ENCODE measurements at places on chromosomes 2 and 18.

GRCh38 chr2:10507106-10507505 is 59.0 kb upstream of the ODC1 start:
- DNase-seq, result no peak

DNA sequence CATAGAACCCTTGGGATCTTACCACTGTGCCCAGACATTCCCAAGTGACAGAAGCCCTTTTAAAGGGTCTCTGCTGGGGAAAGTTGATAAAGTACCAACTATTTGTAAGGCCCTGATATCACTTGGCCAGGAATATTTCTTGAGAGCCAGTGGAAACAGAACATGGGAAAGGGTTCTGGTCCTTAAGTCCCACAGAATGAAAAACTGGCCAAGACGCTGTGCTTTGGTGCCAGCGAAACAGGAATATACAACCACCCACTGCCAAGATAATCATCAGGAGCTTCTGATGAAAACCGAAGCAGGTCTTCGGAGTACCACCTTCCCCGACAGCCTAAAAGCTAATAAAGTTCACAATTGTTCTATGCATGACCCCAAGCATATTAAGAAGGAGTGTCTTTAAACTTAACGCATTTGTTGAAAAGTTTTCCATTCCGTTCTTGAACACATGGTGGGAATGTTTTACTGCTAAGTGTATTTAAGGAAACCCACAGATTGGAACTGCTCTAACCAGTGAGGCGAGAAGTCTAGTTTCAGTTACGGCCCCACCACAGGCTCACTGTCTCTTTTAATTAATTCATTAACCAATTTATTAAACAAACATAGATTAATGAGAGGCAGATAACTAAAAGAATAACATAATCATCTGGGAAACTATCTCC is 152.6 kb downstream of the ANKRD44 start:
- no peak for DNase-seq

GRCh38 chr18:63402246-63403162 is 19.8 kb downstream of the VPS4B start:
- DNase-seq, result no peak

GRCh38 chr2:110852541-110853263 is 120.3 kb downstream of the ACOXL start:
- DNase-seq, result no peak

DNA sequence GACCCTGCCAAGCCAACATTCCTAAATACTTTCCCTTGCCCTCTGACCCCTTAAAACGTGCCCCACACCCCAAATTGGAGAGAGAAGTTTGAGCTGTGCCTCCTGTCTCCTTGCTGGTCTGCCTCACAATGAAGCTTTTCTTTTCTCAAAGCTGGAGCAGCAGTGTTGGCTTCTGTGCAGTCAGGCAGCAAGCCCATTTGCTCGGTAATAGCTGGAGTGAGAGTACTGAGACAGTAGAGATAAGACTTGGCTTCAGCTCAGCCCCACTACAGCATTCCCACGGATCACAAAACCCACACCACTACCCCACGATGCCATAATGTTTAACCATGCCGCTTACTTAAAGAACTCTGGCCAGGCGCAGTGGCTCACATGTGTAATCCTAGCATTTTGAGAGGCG is 73.0 kb downstream of the NCAPH start:
- DNase-seq, result peak; percentile 54

DNA sequence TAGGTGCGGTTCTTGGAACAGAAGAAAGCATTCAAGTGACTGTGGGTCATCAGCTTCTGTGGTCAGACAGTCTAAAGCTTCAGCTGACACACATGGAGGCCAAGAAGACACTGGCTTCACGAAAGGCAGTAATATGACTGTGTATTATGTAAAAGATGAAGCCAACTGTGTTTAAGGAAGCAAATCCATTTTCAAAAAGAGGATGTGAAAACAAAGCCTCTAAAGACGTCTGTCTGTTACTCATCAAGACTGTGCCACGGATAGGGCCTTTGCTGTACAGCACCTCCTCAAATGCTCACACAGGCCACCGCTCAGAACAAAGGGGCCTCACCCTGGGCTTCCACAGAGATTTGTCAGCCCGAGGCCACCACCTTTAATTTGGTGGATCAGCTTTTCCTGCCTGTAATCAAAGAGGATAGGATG is 21.1 kb upstream of the TMEM163 start:
- DNase-seq, result no peak

GRCh38 chr18:58902961-58903360 is 38.3 kb downstream of the ZNF532 start:
- no peak for DNase-seq

- no peak for DNase-seq
Measured at GRCh38 chr18:46253498-46253897, 149.3 kb downstream of the HAUS1 start.

DNA sequence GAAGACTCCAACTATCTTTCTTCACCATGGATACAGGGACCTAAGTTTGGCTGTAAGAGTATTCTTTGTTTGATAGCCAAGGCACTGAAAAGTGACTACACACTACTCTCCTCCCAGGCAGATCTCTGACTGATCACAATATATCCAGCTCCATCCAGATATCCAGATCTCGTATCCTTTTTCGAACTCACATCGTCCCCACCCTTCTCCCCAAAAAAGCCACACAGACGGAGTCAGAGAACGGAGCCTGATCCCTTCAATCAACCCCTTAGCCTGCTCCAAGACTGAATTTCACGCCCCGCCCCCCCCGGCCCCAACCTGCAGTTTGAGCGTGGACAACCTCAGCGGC is 533 bp downstream of the DHX57 start:
- DNase-seq, result no peak

- no peak for DNase-seq
Measured at GRCh38 chr18:78796693-78797455, 182.7 kb upstream of the SALL3 start.

DNA sequence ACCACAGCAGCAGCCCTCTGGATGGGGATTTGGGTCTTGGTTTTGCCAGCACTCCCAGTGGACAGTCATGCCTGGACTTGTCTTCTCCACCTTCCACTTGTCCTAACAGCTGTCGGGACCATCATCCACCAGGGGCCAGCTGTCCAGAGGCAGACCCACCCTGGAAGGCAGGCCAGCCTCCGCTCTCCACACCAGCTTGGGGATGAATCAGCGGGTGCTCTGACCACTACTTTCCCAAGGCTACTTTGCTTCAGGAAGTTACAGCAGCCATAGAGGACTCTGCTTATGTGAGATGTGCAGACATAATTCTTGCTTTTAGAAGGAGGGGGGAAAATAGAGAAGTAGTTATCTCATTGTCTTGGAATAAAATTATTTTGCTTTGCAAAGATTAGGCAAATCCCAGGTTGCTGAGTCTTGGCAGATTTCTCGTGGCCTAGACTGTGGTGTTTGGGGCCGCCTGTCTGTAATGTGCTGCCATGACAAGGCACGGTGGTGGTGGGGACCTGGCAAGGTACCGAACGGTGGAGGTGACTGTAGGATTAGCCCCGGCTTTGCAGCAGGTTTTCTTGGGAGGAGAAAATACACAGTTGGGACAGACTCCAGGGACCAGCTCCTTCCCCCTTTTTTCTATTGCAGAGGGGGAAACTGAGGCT is 148.7 kb downstream of the AGAP1 start:
- DNase-seq, result no peak

DNA sequence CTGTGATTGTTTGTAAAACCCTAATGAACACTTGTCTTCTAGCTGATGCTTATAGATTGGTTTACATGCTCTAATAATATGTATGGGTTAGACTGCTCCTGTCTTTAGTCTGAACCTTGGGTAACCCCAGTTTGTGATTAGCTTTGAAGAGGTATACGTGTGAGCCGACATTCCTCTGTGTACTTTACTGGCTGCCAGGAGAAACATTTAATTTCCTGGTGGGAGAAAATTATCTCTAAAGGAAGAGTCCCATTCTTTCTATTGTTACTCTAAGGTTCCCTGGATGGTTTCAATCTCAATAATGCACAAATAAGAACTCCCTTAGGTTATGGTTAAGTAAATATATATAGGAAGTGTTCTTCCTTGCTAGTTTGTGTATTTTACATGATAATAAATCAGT is 143.6 kb upstream of the ZSWIM2 start:
- DNase-seq, result no peak

GRCh38 chr2:102094917-102095316 is 47.6 kb upstream of the IL1R1 start:
- no peak for DNase-seq

DNA sequence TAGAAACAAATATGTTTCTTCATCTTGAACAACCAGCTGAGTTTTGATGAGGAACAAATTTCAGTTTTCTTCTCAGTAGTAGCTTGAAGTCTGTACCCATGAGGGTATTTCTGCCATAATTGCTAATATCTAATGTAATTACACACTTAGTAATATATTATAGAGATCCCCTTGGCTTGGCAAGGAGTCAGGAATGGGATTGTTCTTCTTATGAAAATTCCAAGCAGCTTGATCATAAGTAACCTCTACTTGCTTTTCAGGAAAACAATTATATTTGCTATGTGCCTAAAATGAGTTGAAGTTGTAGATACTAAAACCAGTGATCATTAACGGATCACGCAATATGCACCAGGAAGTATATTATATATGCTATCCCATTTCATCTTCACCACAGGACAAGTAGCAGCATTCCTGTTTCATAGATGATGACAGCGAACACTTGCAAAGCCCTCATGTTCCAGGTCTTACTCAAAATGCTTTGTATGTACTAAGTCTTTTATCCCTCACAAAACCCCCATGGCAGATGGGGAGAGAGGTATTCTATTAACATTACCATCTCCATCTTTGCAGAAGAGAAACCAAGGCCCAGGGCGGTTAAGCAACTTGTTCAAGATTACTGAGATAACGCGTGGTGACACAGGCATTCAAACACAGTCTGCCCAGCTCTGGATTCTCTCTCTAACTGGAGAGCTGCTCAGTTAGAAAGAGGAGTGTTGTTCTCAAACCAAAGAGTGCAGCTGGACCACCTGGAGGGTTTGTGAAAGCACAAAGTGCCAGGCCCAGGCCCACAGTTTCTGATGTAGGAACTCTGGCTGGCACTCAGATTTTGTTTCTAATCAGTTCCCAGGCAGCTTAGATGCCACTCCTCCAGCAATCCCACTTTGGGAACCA is 21.8 kb upstream of the RGPD4 start:
- no peak for DNase-seq

GRCh38 chr2:235106874-235107639 is 155.2 kb downstream of the SH3BP4 start:
- peak; percentile 81 for DNase-seq

GRCh38 chr2:24203029-24203786 is 28.4 kb downstream of the FAM228A start:
- no peak for DNase-seq
